ENCODE measurements at places on chromosomes 7 and 10.

GRCh38 chr7:48847917-48848316 lies 76.4 kb upstream of the CDC14C start:
- DNase-seq, result no peak

- DNase-seq, result no peak
Observed at GRCh38 chr7:102888561-102889233, 24.1 kb upstream of the LRRC17 start.

DNA sequence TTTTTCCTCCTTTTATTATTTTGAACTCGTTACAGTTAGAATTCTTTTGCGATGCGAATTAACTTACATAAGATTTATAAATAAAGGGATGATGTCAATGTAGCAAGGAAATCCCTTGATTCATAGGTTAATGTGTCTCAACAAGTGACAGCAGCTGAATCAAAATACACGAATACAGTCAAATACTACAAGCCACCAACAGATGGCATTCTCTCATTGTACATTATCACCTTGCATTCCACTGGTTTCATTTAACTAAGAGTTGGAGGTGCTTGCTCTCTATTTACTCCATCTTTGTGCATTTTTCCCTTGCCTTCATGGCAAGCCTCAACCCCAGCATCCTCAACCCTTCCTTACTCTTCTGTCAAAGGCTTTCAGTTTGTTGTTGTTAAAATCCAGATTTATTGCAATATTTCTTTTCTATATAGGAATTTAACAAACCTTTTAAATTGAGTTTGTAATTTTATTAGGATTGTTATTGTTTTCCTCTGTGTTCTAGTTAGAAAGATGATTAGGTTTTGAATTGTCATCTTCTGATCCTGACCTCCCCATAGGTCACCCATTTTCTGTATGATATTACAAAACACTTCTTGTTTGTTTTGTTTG lies 78.3 kb downstream of the SLC25A40 start:
- peak; percentile 58 for DNase-seq

GRCh38 chr10:12417331-12417730 lies 68.0 kb downstream of the CAMK1D start:
- DNase-seq, result no peak

- DNase-seq, result peak; percentile 89
Observed at GRCh38 chr10:29734962-29735627, 100.3 kb upstream of the SVIL start.

DNA sequence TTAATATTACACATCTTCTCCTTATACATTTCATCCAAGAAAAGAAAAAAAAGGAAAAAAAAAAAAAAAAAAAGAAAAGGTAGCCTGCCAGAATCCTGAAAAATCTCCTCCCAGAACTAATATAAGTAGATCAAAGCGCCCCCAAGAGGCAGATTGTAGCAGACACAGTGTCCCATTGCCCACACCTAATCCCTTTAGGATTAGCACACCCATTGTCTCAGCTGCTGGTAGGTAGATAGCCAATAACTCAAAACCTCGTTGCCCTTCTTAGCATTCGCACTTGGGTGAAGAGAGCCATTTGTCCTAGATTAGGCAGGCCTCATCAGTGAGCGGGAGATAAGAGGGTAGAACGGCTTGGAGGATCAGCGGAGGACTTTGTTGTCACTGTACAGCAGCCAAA lies 100.2 kb upstream of the SORCS1 start:
- DNase-seq, result peak; percentile 0

DNA sequence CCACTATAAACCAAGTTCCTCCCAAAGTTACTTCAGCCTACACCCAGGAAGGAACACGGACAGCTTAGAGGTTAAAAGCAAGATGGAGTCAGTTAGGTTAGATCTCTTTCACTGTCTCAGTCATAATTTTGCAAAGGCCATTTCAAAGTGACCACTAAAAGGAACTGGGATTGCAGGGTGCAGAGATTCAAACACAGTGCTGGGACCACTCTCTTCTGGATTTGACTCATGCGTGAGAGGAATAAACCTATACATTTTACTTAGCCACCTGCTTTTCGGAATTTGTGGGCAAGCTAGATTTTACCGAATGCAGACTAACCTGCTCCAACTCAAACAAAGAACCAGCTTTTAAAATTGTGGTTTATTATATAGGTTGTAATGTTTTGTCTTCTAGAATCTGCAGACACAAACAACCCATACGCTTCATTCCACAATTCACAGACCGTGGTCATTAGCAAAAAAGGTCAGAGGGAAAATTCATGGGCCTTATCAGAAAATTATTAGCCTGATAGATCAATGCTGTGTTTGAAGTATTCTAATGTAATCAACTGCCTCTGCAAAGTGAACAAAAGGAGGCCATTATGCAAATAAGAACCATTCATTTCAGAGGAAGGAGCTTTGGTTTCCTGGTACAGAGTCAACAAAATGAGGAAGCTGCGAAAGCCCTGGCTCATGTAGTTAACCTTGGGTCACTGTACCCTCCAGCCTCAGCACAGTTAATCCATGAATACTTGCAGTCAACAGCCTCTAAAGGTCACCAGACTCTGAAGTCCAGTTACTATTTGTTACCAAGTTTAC lies 342.7 kb upstream of the KLF6 start:
- peak; percentile 94 for DNase-seq

- peak; percentile 87 for DNase-seq
Observed at GRCh38 chr7:31883761-31884164, 186.4 kb downstream of the PDE1C start.

DNA sequence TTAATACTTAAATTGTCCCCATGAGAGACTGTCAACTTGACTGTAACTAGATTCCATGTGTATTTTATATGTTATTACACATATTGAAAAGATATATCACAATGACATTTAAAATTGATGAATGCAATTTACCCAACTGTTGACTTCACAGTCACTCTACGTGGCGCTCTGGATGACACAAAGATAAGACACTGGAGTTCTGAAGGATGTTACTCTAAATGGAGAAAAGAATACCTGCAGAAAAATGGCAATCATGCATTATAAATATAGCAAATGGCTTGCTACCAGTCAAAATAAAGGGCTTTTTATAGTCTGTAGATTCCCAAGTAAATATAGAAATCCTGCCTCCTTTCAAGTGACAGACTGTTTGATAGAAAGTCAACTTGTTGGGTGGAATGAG lies 143.6 kb upstream of the KLF6 start:
- DNase-seq, result no peak

GRCh38 chr10:64430690-64431323 lies 909.6 kb downstream of the REEP3 start:
- peak; percentile 1 for DNase-seq

GRCh38 chr10:60236869-60237524 lies 152.7 kb downstream of the ANK3 start:
- DNase-seq, result peak; percentile 88

DNA sequence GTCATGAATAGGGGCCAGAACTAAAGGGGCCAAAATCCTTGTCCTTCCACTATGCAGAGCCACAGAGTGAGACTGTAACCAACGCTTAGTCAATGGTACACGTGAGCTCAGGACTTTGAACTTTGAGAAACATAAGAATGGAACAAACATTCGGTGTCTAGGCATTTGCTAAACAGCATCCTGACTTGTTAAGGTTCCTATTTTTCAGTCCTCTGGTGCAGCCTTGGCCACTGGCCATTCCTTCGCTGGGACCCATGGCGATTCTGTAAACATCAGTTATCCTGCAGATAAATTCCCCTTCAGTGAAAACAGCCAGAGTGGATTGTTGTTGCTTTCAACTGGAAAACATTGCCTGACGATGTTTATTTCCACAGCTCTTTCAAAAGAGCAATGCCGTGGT lies 266.8 kb downstream of the SORCS1 start:
- DNase-seq, result no peak

DNA sequence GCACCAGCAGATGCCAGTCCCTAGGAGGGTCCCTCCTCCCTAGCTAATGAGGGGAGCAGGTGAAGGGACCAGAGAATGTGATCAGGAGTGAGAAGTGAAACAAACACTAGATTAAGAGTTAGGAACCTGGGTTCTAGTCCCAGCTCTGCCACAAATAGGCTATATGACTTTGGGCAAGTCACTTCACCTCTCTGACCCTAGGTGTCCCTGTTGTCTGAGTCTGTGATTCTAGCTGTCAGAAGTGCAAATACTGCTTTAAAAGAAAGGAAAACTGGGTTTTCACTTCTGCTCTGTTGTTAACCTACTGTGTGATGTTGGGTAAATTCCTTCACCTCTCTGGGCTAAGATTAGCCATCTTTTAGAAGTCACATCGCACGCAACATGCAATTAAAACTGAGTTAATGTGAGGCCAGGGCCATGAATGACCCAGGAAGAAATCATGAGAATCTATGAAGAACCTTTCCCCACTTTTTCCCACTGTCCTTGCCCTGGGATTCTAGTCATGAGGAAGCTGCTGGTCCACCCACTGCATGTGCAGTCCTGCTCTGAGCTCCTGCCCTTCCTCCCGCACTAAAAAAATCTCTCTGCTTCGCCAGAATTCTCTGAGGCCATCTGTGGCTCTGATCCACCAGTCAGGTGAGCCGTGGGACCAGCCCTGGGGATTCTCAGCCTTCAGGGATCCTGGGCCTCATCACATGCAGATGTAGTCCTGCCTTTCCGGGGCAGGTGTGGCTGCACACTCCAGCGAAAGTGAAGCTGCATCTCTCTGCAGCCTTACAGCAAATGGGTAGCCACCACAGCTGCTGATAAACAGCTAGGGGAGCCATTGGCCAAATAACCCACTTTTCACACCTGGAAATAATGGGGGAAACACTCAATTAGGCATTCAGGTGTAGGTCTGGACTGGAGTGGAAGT lies 181.7 kb downstream of the PLXNA4 start:
- peak; percentile 35 for DNase-seq

DNA sequence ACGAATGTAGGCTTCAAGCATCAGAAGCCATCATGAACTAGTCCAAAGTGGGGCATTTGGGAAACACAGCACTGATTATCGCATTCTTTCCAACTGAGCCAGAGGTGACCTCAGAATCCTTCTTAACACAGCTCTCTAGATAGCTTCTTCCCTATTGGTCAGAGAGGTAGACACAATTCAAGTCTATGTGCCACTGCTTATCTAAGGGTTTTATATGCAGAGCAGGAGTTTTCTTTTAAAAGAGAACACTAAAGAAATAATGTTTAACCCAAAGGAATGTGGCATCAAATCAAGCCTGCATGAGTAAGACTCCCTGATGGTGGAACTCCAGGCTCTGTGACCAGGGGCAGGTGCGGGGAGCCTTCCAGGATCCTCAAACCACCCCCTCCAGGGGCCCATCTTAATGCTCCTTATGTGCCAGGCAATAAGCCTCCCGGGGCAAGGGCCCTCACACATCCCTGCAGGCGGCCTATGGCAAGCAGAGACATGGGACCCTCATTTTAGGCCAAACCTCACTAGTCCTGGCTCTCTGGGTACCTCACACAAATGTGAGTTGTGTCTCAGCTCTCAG lies 13.8 kb downstream of the HSPA12A start:
- DNase-seq, result no peak

DNA sequence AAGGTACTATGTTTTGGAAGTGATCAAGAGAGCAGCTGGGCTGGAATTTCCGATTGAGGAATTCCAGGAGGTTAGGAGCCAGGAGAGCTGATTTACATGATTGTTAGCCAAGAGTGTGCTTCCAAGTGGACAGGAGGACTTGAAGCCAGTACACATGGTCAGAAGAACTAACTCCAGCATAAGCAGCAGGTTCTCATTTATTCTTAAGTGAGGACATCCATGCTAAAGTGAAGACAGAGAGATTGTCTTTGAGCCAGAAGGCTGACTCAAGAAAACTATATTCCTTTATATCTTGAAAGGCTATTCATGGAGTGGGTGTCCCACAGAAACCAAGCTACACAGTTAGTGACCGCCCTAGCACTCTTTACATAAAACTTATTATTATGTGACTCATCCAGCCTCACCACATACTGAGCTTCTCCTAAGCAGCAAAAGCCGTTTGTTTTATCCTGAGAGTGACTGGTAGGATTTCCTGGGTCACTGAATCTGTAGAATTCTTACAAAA lies 56.7 kb upstream of the SEMA3A start:
- DNase-seq, result peak; percentile 62

DNA sequence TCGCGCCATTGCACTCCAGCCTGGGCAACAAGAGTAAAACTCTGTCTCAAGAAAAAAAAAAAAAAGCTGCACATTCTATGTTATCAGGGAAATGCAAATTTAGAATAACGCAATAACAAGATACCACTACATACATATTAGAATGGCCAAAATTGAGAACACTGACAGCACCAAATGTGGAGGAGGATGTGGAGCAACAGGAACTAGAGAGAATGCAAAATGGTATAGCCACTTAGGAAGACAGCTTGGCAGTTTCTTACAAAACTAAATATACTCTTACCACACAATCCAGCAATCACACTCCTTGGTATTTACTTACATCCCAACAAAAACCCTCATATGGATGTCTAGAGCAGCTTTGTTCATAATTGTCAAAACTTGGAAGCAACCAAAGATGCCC lies 76.8 kb downstream of the ALOX5 start:
- no peak for DNase-seq

DNA sequence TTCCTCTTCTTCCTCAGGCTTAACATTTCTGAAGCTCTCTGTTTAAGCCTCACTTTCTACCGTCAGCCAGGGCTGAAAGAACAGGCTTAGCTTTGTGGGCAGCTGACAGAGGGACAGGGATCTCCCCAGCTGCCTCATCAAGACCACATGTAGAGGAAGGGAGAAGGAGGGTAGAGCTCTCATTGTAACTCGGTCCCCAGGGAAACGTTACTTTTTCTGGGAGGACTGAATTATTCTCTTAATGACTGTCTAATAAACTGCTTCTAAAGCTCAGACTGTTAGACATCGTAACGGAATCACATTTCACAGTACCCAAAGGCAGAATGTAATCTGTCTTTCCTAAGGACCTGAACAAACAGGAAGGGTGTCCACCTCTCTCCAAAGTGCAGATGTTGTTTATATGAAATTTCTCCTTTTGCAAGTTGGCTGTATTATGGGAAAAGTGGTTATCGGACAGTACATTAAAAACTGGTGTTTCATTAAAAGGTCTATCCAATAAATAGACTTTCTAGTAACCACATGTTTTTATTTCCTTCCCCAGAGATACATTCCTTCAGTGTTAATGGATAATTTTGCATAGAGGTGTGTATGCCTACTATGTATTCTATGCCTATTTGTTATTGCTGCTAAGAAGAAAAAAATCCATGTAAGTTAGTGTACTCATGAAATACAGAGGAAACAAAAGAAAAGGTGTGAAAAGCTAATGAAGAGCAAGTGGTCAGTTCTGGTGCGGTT lies 144.2 kb downstream of the CTTNBP2 start:
- DNase-seq, result no peak

DNA sequence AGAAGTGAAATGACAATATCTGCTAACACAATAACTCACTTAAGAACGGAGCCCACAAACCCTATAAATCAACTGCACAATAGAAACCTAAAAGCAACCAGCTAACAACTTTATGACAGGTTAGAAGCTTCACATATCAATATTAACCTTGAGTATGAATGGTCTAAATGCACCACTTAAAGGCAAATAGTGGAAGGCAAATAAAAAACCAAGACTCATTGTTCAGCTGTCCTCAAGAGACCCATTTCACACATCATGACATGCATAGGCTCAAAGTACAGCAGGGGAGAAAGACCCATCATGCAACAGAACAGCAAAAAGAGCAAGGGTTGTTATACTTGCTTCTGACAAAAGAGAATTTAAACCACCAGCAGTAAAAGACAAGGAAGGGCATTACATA lies 46.8 kb downstream of the CDC14C start:
- no peak for DNase-seq

DNA sequence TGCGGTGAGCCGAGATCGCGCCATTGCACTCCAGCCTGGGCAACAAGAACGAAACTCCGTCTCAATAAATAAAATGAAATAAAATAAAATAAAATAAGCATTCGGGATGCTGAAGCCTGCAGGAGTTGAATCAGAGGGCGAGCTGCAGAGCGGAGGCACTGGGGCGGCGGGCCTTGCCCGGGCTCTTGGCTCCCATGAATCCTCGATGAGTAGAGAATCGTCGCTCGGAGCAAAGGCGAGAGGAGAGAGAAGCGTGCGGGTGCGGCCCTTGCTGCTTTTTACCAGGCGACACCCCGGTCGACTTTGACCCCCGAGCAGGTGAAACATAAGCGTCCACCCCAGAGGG lies 168.3 kb downstream of the UBE2H start:
- DNase-seq, result no peak

All from suppressor macrophage treated with lipopolysaccharide for 4 hours (primary cell).